ENCODE measurements at places on chromosomes 5 and 9.

DNA sequence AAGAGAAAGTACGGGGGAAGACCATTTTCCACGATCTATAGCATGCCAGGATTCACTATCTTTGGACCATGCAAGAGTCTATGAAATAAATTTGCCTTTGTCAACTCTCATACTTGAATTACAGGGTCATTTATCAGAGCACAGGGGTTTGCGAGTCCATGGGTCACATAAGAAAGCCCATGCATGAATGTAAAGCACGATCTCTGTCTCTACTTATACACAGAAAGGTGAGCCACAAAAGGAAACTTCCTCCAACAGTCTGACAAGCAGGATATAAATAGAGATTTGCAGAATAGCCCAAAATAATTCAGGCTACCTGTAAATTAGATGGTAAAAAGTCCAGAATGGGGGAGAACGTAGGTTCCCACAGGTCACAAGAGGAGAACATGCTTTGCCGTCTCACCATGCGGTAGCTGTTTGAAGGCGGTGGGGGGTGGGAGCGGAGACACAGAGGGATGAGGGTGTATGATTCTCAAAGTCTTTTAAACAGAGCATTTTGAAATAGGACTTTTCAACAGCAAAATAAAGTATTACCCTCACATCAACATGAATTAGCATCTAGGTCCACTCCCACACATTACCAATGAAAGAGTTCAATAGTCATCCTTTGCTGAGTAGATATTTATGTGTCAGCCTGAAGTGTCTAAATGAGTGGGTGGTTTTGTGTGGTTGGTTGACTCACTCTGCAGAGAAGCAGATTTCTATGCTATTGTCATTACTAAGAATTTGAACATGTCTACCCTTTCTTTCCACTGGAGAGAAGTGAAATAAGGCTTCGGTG lies 279.7 kb downstream of the EBF1 start:
- DNase-seq: no peak

DNA sequence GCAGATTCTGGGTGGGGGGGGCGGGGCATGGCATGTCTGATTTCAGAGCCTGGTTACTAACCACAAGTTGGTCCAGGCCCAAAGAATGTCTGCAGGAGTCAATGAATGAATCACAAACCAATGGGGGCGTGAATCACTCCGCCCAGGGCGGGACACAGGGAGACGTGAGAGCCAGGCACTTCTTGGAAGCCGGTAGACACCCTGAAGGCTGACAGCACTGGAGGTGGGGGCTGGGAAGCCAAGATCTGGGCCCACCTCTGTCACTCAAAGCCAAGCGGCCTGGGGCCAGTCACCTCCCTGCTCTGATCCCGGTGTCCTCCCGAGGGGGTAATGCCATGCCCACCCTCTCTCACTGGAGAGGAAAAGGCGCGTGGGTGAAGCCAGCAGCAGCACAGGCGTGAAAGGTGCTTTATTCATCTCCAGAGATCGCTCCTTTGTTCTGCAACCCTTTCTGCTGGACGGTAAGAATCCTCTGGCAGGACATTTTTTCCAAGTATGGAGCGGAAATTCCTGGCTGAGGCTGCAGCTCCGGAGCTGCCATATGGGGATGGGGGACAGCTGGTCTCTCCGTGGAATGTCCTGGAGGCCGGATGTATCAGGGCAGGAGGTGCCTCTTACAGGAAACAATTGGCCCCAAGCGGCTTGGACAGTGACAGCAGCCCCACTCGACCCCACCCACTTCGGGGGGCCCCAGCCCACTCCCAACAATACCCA lies 85.0 kb downstream of the STK10 start:
- no peak for DNase-seq

GRCh38 chr5:174057206-174057605 lies 11.7 kb downstream of the NSG2 start:
- no peak for DNase-seq

DNA sequence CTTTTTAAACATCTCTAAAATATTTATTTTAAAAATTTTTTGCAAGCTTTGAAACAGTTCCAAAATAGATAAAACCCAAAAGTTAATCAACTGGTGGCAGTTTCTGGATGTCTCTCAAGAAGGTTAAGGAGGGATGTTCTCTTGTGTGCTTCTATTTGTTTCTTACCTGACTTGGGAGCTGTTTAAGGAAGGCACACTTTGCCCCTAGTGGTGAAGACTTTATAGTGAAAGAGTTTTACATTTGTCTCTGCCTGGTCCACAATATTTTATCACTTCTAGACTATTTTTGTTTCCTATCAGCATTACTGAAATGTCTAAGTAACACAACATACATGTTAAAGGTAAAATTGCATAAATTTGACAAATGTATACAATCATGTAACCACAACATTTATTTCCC lies 552.8 kb downstream of the SEMA5A start:
- no peak for DNase-seq

DNA sequence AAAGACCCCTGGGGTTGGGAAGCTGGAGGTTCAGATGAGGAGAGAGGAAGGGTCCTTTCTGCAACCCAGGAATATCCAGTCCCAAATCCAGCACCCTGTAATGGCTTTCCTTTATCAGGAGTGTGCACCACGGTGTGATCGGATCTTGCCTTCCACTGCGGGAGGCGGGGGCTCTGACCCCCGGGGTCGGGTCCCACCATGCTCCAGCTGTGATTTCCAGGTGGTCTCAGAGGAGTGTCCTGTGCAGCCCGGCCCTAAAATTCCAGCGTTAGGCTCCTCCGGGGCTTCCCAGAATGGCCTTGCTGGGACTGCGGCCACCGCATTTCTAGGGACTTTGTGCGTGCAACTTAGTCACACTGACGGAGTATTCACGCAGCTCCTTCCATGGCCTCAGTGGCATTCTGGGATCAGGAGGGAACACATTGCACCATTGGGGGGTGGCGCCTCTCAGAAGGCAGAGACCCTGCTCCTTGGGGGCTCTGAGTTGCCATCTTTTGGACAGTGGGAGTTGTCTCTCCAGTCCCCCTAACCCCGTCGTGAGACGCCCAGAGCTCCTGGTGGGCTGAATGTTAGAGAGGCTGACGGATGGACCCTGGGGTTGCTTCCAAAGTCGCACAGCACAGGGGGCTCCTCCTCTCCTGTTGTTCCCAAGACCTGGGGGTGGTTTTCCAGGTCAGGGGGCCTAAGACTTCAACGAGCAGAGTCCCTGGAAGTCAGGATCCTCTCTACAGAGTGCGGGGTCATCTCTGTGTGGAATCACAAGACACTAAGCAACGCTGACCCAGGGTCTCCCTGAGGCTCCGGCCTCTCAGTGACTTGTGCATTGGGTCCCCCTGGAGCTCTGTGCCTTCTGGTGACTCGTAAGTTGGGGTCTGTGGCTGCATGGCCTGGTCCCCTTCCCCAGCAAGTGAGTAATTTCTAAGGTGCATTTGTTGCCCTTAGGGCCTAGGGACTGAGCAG lies 42.7 kb upstream of the IRX4 start:
- DNase-seq: no peak

GRCh38 chr9:122201641-122202040 lies 27.1 kb downstream of the LHX6 start:
- no peak for DNase-seq

Data from activated naive CD4-positive, alpha-beta T cell treated with anti-CD3 and anti-CD28 coated beads, Interleukin-2, amount 50 U/mL, for 16 hours (primary cell).